Activated T-helper 2 cell treated with anti-CD3 and anti-CD28 coated beads, Interferon-gamma antibody, Interleukin-2, Interleukin-4, amounts not matched to agents 10 μg/mL and 5 μg/mL and 100 μg/mL, durations not matched to agents 14 hours and 24 hours and 36 hours (primary cell): ENCODE measurements at places on chromosomes 11 and 22.

DNA sequence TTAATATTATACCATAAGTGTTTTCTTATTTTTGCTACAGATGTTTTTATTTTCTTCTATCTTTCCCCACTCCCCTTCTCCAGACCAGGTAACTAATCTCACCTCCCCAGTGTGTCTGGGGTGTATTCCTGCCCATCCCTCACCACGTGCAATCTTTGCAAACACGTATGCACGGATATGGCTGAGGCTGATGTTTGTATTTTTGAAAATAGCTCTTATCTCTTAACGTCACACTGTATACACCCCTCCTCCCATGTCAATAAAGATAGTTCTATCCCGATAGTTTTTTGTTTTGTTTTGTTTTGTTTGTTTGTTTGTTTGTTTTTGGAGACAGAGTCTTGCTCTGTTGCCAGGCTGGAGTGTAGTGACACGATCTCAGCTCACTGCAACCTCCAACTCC is 127.5 kb downstream of the FBXO7 start:
- DNase-seq, result no peak

DNA sequence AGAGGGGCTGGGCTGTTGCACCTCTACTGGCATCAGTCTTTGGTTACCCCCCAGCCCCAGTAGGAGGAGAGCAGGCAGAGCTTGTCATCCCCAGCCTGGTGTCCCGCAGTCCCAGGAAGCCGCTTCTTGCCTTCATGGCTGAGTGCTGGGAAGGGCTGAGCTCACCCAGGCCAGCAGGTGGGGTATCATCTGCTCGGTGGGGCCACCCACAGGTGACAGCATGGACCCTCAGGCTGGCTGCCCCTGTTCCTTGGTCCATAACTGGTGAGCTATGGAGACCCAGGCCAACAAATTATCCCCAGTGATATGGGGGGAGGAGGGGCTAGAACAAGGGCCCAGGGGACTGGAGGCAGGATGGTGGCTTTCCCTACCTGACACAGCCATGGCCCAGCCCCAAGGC is 6.5 kb upstream of the RHOD start:
- DNase-seq, result no peak

DNA sequence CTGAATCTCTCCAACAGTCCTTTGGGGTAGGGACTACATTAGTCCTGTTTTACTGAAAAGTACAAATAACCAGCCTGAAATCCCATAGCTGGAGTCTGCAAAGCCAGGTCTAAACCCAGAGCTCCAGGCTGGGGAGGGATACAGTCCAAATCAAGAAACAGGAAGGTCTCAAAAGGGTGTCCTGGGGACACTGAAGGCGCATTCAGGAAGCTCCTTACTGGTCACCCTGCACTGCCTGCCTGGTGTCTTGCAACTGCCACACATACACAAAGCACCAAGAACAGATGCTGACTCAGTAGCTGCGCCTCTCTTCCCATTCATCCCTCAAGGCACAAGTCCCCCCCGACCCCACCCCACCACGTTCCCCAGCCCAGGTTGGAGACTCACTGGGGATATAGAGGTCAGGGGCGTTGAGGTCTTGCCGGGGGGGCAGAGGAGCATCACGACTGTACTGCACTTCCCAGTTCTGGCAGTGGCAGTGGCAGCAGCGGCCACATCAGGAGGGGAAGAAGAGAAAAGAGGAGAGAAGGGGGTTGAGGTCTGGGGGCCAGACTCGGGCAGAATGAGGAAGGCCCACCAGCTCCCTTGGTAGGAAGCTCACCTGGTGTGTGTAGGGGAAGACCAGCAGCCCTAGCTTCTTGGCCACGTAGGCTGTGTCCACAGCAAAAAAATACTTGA is 1.6 kb downstream of the YIF1A start:
- no peak for DNase-seq

- DNase-seq, result no peak
These were observed 2.9 kb downstream of the FAM111A start for GRCh38 chr11:59145534-59145933.

DNA sequence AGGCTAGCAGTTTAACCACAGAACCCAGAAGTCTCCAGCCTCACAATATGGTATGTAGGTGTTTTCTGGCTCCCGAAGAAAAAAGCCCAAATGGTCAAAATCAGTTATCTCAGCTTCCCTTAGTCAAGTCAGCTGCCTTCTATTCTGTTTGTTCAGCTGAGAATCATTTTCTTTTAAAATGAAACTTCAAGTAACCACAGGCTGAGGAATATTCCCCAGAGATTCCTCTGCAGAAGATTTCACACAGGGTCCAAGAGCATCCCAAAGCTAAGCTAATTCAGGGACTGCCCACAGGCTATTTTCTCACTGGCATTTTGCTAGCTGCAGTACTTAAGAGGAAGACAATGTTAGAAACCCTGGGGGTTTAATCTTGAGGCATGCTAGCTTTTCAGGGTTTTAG is 977.0 kb upstream of the CHORDC1 start:
- no peak for DNase-seq

GRCh38 chr11:90343673-90344072 is 120.8 kb upstream of the CHORDC1 start:
- no peak for DNase-seq

DNA sequence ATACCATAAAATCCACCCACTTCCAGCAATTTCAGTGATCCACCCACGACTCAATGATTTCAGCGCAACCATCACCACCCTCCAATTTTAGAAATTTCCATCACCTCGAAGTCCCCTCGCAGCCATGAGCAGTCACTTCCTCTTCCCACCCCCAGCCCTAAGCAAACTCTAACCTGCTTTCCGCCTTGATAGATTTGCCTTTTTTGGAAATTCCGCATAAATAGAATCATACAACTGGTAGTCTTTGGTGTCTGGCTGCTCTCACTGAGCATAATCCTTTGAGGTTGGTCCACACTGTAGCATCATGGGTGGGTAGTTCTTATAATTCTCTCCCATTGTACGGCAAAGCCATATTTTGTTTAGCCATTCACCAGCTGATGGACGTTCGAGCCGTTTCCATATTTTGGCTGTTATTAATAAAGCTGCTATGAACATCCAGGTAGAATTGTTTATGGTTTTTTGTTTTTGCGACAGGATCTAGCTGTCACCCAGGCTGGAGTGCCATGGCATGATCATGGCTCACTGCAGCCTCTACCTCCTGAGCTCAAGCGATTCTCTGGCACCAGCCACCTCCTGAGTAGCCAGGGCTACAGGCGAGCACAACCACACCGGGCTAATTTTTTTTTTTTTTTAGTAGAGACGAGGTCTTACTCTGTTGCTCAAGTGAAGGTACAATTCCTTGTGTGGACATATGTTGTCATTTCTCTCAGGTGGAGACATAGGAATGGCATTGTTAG is 16.0 kb downstream of the PIM3 start:
- peak; percentile 47 for DNase-seq

DNA sequence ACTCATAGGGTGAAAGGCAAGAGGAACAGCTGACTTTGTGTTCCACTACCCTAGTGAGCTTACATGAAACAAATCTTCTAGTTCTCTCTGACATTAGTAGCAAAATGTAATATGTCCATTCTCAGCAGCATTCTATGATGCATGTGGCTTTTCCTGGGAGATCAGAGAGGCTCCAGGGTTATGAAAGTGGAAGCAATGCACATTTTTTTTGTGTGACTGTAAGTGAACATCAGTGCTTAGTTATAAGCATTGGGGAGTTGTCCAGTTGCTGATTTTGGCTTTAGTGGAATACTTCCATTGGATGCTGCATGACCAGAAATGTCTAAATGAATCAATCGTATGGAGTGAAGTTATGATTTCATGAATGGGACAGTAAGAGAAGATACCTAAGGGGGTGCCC is 255.9 kb downstream of the FAT3 start:
- DNase-seq, result no peak

GRCh38 chr11:88193278-88193677 is 18.0 kb upstream of the RAB38 start:
- DNase-seq, result no peak

- no peak for DNase-seq
These were observed 18.3 kb upstream of the TMPRSS4 start for GRCh38 chr11:118058311-118059245.

DNA sequence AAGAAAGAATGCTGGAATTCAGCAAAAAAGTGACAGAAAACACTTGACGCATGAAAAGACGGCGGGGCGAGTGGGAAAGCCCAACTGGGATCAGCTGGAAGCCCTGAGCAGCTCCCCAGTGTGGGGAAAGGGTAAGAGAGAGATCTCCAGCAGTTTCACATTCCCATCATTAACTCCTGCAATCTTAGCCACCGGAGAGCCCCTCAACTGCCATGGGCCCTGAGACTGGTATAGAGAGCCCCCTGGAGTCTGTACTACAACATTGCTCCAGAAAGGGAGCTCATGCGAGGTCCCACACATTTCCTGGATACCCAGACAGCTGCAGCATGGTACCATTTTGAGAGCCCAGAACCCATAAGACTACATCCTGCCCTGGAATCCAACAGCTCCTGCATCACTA is 31.1 kb downstream of the MRGPRX4 start:
- DNase-seq, result no peak

DNA sequence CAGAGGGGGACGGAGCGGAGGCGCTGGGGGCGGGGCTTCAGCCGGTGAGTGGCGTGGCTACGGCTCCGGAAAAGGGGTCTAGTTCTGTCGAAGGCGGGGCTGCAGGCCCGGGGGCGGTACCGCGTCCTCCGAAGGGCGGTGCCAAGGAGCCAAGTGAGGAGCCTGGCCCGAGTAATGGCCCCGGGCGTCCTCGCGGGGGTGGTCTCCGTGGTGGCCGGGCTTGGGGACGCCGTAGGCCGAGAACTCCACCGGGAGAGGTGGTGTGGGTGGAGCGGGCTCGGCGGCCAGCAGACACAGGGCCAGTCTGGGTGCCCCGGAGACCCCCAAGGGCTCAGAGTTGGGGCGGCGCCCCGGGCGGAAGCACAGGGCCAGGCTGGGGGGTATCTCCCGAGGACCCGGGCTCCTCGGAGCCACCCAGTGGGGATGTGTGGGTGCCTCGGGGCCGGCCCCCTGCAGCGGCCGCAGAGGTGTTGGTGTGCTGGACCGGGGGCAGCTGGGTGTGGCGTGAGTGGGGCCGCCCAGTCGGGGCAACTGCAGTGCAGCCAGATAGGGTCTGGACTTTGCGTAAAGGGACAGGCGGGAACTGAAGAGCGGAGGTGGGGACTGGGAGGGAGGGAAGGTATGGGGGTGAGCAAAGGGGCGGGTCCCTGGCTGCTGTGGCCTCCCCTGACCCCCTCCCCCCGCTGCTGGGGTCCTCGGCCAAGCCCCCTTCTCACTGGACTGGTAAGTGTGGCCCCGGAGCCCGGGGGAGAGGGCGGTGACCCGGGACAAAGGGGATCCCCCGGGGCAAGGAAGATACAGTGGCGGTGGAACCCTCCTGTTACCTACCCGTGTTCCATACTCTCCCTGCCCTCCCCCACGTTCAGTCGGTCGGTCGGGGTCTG is 838 bp downstream of the FKBP2 start:
- DNase-seq, result no peak

DNA sequence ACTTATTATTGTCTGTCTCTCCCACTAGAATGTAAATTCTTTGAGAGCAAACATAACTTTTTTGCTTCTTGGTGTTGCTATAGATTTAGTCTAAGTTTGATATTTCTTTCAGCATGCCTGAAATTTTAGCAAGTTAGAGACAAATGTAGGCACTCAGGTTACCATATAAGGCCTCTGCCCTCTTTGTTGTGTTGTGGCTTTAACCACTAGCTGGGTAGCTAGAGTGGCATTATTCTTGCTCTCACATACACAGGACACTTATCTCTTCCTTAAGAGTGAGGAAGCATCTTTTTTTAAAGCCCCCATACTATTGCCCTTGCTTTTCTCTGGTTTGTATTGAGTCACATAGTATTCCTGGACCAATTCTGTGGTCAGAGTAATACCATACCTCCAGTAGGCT is 11.2 kb downstream of the ZBED5 start:
- DNase-seq, result no peak

- DNase-seq, result no peak
These were observed 1.8 kb upstream of the RAB3IL1 start for GRCh38 chr11:61918938-61919704.

DNA sequence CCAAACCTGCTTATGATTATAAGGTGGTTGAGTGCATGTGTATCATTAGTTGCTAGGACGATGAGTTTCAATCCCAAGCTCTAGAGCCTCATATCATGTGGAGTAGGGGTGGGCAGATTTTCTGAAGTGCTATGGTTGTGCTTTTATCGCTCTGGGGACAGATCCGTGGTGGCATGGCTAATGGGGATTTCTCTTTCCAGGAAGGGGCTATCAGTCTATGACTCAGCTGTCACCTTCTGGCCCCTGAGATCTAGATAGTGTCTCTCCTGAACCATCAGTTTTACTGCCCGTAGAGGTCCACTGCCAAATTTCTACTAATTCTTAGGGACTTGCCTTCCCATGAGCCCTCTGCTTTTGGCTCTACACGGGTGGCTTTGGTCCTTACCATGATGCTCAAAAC is 51.8 kb downstream of the FDX1 start:
- no peak for DNase-seq

- peak; percentile 20 for DNase-seq
These were observed at the start of gene MYEOV for GRCh38 chr11:69293819-69294505. TSS of gene MYEOV (plus strand) at chr11:69294155. CDS start at chr11:69295355, 1,200 bp downstream.

DNA sequence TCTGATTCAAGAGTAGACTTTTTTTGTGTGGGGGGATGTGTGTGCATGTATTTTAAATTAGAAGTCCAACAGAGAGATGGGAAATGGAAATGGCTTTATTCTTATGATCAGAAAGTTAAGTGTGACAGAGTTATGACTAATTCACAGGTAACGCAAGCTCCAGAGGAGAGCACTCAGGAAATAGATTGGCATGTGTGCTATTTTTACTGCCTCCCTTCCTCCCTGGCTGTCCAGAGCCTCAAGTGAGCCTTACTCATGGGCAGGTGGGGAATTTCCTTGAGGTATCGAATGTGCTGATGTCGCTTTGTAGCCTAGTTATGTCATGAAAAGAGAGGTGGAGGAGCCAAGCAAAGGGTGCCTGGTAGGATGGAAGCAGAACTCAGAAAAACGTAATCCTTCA is 70.3 kb upstream of the BDNF start:
- DNase-seq, result no peak

DNA sequence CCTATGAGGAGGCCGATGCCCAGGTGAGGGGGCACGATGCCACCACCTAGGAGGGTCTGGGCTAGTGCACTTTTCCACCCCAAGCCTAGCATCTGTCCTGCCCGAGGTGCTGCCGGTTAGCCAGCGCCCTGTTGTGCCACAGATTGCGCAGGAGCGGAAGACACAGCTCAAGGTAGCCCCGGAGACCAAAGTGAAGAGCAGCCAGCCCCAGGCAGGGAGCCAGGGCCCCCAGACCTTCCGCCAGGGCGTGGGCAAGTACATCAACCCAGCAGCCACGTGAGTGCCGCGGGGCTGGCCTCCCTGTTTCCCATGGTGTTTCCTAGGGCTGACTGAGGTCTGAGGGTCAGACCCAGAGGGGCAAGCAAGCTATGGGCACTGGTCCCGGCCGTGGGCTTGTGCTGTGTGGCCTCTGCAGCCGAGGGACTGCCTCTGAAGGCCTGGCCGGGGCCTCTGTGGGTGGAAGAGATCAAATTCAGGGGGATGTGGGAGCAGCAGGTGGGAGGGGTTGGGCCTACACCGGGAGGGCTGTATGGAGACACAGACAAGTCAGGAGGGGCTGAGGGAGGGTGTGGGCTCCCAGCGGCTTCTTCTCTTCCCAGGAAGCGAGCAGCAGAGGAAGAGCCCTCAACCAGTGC is 29.1 kb downstream of the PPIL2 start:
- DNase-seq, result no peak

GRCh38 chr22:20233351-20234313 is 34.5 kb downstream of the RTN4R start:
- no peak for DNase-seq

GRCh38 chr22:39913886-39914285 is 13.0 kb downstream of the GRAP2 start:
- DNase-seq, result no peak

GRCh38 chr11:44775985-44776446 is 49.3 kb downstream of the TSPAN18 start:
- DNase-seq, result no peak
